GM23248 (cell line): ENCODE measurements at places on chromosomes 12 and 14.

DNA sequence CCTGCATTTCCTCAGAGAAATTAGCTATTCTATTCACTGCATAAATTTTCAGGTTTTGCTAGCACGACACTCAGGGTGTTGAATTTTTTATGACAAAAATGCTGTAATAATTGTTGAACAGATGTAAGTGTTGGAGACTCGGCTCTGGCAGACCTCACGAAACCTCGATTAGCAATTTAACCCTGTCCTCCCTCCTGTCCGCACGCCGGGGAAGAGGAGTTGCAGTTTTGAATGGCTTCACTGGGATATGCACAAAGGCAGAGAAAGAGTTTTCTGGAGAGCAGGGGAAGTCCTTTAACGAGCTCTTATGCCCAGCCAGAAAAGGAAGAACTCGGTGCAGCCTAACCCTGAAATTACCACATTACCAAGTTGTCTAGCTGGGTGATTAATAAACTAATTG is 661.1 kb downstream of the VRK1 start:
- DNase-seq: no peak

- DNase-seq: peak; percentile 43
Measured at GRCh38 chr14:25150401-25150800, 100.5 kb upstream of the STXBP6 start.

DNA sequence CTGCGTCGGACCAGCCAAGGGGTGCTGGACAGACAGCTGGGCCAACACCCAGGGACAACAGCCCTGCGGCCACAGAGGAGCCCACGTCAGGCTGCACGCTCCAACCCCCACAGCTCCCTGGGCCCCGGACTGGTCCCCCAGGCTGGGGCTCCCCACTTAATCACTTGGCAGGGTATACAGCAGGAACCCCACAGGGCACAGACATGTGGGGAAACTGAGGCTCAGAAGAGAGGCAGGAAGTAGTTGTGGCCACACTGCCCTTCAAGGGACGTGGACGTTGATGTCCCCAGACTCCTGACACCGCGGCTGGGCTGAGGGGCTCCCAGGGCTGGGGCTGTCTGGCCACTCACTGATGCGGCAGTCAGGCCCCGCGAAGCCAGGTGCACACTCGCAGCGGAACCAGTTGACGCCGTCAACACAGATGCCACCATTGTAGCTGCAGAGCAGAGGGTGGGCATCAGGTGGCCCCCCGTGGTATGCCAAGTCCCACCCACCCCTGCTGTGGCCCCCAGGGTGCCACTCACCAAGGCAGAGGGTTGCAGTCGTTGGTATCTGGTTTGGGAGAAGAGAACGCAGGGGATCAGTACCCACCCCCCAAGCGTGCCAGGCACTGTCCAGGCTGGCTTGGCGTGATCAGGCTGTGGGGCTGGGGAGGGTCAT is 21.5 kb downstream of the JAG2 start:
- DNase-seq: no peak

DNA sequence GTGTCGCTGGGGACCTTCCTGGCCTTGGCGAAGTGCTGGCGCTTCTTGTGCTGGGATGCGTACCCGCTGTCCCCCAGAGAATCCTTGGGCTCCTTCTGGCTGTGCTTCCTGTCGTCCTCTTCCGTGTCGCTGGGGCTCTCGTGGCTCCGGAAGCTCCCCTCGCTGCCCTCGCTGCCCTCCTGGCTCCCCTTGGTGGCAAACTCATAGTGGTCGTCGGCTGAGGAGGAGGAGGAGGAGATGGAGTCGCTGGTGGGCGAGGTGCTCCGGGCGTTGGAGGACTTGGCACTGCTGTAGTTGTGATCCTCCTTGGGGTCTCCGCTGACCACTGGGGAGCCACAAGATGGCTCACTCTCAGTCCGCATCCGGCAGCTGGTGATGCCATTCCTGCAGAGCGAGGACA is 254.4 kb downstream of the FOXN3 start:
- no peak for DNase-seq

GRCh38 chr14:51805541-51805940 is 54.9 kb upstream of the GNG2 start:
- no peak for DNase-seq

DNA sequence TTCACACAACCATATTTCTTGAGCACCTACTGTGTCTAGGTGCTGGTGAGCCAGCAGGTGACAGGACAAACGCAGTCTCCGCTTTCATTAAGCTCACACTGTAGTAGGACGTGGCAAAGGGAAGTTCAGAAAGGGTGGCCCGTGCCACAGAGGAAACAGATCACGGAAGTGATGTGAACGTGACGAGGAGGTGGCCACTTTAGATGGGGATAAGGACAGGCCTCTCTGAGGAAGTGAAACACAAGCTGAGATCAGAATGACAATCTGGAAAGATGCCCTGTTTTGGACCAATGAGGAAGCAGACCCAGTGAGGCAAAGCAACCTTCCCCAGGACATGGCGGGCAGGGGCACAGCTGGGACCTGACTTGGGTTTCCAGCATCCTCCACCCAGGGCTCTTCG is 127.4 kb upstream of the PRMT8 start:
- DNase-seq: no peak

GRCh38 chr14:99473458-99473857 is 7.2 kb downstream of the SETD3 start:
- no peak for DNase-seq

GRCh38 chr12:59980476-59980875 is 384.6 kb downstream of the SLC16A7 start:
- DNase-seq: peak; percentile 41

DNA sequence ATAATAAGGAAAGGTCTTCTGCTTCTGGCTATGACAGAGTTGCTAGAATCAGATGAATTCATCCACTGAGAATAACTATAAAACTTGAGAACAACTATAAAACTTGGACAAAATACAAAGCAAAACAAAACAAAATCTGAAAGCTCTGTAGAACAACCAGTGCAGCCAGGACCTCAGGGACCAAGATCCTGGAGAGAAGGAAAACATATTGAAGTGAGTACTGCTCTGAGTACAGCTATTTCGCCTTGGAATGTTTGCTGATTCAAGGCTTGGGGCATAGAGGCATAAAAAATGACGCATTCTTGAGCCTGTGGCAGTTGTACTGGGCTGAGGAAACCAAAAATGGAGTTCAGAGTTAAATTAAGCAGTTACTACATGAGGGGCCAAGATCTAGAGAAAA is 21.7 kb downstream of the FOXA1 start:
- DNase-seq: no peak

GRCh38 chr12:1972856-1973317 is 31.4 kb downstream of the DCP1B start:
- DNase-seq: peak; percentile 73

DNA sequence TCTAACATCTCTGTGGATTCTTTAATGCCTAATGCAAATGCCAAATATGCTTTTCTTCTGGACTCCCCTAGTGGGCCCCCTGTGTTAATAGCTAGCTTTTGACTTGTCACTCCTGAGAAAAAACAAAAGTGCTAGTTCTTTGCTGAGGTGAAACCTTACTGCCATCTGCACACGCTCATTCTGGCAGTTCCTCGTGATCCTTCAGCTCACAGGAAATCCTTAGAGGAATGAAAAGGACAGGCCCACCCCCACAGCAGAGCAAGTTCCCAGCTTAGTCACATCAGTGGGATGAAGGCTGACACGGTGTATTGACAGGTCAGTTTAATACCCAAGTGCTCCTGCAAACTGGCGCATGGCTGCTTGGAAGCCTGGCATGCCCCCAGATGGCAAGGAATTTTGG is 165.1 kb upstream of the ATP2B1 start:
- no peak for DNase-seq

GRCh38 chr12:45076417-45077026 is 25.6 kb upstream of the DBX2 start:
- DNase-seq: no peak

DNA sequence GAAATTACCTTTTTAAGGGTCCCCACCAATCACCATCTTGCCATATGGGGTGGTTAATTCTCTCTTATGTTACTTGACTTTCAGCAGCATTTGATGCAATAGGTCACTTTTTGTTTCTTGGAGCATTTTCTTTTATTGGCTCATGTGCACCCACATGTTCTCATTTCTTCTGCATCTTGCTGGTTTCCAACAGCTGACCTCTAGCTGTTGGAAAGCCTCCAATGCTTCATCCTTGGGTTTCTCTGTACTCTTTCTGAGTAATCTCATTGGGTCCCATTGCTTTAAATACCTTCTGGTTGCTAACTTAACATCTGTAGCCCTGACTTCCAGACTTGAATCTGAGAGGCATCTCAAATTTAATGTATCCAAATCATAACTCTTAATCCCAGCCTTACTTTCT is 116.8 kb downstream of the CRADD start:
- peak; percentile 77 for DNase-seq

DNA sequence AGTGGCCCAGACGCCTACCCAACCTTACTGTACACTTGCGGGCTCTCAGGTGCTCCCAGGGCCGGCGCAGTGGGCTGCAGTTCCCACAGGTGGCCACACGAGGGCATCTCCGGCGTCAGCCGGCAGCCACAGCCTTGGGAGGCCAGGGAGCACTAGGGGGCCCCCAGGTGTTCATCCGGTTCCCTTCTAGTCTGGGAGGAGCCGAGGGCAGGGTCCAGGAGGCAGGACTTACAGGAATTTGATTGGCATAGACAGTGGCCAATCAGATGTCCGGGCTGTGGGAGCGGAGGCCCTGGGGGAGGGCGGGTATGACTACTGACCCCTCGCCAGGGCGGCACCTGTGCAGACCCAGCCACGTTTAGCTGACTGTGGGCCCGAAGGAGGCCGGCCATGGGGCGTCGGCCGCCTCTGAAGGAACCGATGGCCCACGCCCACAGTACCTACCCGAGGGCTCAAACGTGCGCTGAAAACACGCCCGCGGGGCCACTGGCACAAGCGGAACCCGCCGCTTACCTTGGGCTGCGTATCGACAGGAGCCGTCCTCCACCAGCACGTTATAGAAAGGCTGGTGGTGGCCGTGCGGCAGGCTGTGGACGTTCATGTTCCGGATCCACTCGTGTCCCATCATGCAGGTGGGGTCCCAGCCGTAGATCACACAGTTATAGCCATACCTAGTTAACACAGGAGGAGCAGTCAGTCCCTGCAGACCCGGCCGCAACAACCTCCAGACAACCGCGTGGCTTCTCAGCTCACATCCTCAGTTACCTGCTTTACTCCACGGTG is 34.8 kb downstream of the FBXO21 start:
- DNase-seq: peak; percentile 38

- DNase-seq: peak; percentile 34
Measured at GRCh38 chr12:90061809-90062208, 353.2 kb upstream of the ATP2B1 start.

DNA sequence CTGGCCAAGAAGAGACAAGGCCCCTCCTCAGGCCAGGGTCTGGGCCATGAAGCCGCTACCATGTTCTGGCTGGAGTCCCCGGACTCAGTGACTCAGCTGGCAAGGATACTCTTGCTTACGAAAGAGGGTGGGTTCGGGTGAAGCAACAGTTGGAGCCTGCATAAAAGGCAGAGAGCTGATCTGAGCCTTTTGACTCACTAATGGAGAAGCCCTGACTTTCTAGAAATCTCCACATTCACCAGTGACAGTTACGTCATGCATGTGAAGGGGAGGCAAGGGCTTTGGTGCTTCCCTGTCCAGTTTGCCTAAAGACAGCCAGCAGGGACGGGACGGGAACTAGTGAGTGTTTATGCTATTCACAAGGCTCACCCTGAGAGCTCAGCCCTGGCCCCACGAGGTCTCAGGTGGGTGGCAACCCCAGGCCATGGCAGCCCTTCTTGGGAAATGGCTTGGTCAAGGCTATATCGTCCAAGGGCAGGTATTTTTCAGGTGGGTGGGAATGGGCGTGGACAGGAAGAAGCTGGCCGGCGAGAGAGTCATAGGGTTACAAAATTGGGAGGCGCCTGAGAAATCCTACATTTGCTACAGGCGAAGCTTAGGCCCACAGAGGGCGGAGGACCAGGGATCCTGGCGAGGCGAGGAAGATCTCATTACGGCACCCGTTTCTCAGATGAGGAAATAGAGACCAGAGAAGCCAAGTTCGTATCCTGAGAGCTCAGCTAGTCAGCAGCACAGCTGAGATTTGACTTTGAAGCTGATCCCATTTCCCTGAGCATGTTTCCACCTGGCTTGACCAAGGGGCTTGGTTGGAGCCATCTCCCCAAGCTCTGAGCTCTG is 314.6 kb downstream of the BCL11B start:
- peak; percentile 91 for DNase-seq

DNA sequence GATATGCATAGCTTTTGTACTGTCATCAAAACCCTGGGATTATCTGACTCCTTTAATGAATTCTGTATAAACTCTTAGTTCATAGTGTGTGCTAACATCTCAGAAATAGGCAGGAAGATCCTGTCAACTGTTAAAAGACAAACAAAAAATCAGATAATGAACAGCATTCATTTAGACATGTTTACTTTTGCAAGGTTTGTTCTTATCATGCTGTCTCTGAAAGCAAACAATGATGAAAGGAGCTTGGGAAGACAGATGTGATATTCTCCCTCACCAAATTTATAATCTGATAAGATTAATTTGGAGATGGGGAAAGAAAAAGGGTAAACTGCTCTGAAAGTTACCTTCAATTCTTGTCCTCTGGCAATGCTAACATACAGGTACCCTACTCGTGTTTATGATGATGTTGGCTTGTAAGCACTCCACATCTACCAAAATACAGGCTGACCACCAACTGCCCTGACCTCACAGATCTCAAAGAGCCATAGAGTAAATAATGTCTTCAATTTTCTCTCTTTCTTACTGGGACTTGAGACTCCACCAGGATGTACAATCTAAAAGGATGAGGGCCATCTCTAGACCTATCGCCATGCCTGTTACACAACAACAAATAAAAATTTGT is 233.8 kb downstream of the SSPN start:
- DNase-seq: no peak

- peak; percentile 84 for DNase-seq
Measured at GRCh38 chr12:65699251-65699650, 125.0 kb upstream of the HMGA2 start.

DNA sequence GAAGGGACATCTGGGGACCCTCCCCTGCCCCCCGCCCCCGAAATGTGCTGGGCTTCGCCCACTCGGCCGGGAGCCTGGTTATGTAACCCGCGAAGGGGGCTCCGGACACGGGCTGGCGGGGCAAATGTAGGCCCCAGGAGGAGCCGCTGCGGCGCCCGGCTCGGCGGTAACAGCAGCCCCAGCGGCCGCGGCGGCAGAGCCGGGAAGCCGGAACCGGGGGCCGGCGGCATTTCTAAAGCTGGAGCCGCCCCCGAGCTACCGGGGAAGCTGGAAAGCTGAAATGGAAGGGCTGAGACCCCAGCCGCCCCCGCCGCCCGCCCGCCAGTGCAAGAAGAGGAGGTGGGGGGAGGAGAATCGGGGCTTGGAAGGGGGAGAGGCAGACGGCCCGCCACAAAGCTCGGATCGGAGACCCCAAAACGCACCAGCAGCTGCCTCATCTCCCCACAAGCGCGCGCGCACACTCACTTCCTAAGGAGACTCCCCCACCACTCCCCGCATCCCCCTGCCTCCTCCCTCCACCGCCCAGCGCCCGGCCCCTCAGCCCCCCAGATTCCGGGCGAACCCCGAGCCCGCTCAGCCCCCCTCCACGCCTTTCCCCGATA is 1.5 kb downstream of the KDM2B start:
- DNase-seq: peak; percentile 64

GRCh38 chr14:42277840-42278239 is 671.2 kb downstream of the LRFN5 start:
- no peak for DNase-seq

- no peak for DNase-seq
Measured at GRCh38 chr12:68844318-68844745, 36.4 kb downstream of the MDM2 start.
